Esophagus mucosa (tissue), 1 donor: ENCODE measurements at places on chromosomes 16 and 17. TPM values are rescaled to one million over a fixed set of nuclear protein-coding genes. Genes with fewer than 3 reads are reported as not detected.

GRCh38 chr16:17362946-17363345 is 107.8 kb downstream of the XYLT1 start:
- ATAC-seq: no peak

DNA sequence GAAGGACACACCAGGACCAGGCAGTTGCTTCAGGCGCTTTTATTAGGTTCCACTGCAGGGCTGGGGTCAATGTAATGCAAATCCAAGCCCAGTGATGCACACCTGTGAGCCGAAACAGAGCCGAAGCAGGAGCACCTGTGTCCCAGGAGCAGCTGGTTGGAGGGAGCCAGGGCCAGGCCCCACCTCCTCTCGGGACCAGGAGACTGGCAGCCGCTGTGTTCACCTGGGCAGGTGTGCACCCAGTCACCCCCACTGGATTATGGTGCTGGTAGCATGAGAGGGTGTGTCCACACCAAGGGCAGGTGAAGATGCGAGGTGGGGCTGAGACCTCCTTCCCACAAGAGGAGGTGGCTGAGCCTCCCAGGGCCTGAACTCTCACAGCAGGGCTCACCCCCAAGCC is 4.7 kb upstream of the FAAP100 start:
- ATAC-seq: no peak

- ATAC-seq: no peak
Measured at GRCh38 chr17:57410169-57410568, 153.8 kb downstream of the MSI2 start.

DNA sequence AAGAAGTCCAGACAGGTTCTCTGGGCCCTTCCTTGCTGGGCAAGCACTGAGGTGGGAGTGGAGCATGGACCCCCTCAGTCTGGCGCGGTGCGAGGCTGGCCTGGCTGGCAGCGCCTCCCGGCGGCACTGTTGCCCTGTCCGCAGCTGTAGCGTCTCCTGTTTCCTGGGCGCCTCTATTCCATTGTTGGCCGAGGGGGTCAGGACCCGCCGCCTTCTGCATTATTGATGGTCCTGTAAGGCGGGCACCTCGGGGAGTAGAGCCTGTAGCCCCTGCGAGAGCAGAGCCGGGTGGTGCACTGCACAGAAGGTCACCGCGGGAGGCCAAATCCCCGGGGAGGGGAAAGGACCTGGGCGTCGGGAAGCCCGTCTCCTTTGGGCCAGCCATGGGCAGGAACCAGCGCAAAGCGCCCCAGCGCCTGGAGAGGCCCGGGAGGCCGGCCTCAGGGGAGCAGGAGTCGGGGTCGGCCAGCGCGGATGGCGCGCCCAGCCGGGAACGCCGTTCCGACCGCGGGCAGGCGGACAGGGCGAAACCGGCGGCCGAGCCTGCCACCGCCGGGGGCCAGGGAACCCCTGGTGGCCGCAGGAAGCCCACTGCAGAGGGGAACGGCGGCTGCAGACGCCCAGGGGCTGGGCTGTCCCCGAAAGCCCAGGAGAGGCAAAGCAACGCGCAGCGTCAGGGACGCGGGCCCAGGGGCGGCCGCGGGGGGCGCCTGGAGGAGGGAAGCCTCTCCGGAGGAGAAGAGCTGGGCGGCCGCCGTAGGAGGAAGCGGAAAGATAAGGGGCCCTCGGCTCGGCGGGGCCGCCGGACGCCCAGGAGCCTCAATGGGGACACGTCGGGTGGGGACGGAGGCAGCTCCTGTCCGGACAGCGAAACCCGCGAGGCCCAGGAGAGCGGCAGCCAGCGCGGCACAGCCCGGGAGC is at the start of gene MYO15B:
Gene MYO15B, plus strand, starts transcription at position 126 of the 921 bp plus-strand sequence. Its CDS starts 258 bp downstream, at position 384.
- ATAC-seq: peak; percentile 27

DNA sequence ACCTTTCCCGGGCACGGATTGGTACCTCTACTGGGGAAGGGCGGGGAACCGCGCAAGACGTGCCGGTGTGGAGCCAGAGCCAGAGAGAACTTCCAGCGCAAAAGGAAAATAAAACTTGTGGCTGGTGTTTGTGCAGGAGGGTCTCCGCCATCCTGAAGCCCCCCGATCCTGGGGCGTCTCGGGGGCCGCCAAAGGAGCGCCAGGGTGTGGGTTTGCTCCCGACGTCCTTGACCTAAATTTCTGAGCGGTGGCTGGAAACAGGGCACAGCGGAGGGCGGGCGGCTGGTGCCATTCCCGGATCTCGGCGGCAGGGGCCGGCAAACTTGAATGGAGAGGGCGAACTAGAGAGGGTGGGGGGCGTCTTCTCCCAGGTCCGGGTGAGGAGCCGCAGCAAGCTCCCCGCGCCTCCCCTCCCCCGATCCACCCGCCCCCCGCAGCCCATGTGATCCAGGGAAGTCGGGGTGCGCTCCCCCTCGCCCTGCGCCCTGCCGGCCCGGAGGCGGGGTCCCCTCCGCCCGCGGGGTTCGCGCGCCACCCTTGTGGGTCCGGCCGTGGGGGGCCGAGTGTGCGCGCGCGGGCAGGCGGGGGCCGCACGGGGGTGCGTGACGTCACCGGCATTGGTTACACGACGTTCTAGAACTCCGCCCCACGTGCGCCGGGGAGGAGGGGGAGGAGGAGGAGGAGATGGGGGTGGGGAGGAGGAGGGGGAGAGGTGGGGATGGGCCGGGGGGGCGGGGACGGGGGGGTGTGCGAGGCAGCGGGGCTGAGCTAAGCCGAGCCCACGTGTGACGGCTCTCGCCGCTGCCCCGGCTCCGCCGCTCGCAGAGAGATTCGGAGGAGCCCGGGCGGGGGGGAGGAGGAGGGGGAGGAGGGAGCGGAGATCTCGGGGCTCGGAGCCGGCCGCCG is at the start of gene MSI2:
Gene MSI2, plus strand, starts transcription at position 748 of the 906 bp plus-strand sequence. CDS start 220 bp downstream, outside the sequence.
- ATAC-seq: peak; percentile 89

GRCh38 chr17:34290586-34290985 is 5.0 kb downstream of the CCL11 start:
- ATAC-seq: no peak

GRCh38 chr17:6914711-6915110 is 81.1 kb upstream of the ALOX12 start:
- peak; percentile 47 for ATAC-seq

GRCh38 chr16:2235695-2236336 is 428 bp upstream of the DNASE1L2 start:
- no peak for ATAC-seq

DNA sequence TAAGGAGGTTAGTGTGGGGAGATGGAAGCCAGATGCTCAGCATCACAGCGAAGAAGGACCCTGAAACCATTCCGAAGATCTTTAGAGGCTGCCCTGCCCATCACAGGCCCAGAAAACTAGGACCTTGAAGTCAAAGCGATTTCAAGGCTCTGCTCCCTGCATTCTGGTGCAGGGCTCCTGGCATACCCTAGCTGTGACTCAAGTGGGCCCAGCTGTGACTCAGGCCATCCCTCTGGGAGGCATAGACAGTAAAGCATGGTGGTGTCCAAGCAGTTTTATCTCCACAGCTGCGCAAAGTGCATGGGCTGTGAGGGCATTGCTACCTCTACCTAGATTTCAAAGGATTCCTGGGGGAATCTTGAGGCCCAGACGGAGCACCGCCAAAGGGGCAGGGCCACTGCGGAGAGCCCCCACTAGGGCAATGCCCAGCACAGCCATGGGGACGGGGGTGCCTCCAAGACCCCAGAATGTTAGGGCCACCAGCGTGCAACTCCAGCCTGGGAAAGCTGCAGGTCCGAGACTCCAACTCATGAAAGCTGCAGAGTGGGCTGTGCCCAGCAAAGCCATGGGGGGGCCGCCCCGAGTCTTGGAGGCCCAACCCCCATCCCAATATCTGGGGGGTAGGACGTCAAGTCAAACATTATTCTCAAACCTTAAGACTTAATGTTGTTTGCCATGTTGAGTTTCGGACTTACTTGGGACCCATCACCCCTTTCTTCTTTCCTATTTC is 11.7 kb upstream of the ZNF594 start:
- peak; percentile 32 for ATAC-seq

- peak; percentile 45 for ATAC-seq
Measured at GRCh38 chr17:76237859-76238313, 2.4 kb downstream of the RNF157 start.

- ATAC-seq: no peak
Measured at GRCh38 chr16:89786474-89787364, 29.7 kb downstream of the FANCA start.

USP43 gene
- total RNA-seq: 8.8 TPM

NPB gene
- total RNA-seq: 0.24 TPM

FSCN2 gene
- total RNA-seq: 0.76 TPM
